Calu3 (cell line): ENCODE measurements at places on chromosomes 7 and 10.

DNA sequence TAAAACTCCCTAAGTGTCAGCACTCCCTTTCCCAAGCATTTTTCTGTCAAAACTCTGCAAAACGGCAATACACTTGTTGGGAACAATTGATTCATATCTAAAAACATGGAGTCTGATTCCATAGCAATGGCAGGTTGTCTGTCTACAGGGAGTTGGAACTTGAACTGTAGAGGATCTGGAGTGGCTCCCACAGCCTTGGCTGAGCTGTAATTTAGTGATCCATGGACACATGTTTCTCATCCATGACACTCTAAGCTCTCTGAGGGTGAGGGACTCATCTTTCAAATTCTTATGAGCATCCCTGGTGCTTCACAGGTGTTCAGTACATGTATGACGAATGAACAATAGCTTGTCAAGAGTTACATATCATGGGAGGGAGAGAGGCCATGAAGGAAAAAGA lies 466.1 kb downstream of the GRID1 start:
- no peak for DNase-seq
- no peak overlapping the region for H3K27ac ChIP-seq
- no peaks in the 10 kb centered on the region for H3K36me3 ChIP-seq
- H3K27me3 ChIP-seq: no peaks in the 10 kb centered on the region

- H3K4me1 ChIP-seq: peaks cover 42% of the 10 kb centered on the region
- no peak overlapping the region for H3K27ac ChIP-seq
- H3K27me3 ChIP-seq: no peaks in the 10 kb centered on the region
- no peaks in the 10 kb centered on the region for H3K36me3 ChIP-seq
Observed at GRCh38 chr7:129646369-129647021, 35.0 kb downstream of the NRF1 start.

- no peaks in the 10 kb centered on the region for H3K27me3 ChIP-seq
- H3K27ac ChIP-seq: peak overlapping the region; percentile 7
- H3K4me1 ChIP-seq: peaks cover 55% of the 10 kb centered on the region
- DNase-seq: peak; percentile 27
- peaks cover 73% of the 10 kb centered on the region for H3K36me3 ChIP-seq
- H3K4me3 ChIP-seq: peak overlapping the region; percentile 83
Observed at GRCh38 chr7:1459920-1460820, 900 bp upstream of the MICALL2 start.

DNA sequence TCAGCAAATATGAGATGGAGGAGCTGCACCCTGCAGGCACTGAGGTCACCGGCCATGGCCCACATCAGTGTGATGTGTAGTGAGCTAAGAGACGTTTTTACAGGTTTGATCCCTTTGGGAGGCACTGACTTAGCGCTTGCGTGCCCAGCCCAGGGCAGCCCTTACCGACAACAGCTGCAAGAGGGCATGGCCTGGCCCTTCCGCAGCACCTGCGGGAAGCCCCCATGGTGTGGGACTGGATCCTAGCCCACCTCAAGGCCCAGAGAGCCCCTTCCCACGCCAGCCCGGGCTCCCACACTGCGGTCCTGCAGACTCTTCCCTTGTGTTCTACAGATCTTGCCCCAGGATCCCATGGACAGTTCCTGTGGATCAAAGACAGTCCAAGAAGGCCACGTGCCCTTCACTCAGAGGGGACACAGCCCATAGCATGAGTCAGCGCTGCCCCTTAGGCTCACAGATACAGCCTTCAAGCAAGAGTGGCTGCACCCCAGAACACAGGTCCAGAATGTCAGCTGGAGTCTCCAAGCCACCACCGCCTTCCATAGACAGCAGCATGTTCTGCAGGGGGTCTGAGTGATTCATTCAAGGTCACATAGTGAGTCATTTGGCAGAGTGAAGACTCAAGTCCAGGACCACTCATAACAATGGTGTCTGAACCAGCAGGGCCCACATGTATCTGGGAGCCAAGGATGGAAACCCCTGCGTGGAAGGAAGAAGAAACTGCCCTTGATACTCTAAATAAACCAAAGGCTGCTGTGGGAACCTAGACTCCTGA lies 25.4 kb downstream of the TLL2 start:
- H3K4me3 ChIP-seq: no peak overlapping the region
- peaks cover 61% of the 10 kb centered on the region for H3K27me3 ChIP-seq
- peaks cover 5% of the 10 kb centered on the region for H3K36me3 ChIP-seq
- H3K27ac ChIP-seq: no peak overlapping the region

DNA sequence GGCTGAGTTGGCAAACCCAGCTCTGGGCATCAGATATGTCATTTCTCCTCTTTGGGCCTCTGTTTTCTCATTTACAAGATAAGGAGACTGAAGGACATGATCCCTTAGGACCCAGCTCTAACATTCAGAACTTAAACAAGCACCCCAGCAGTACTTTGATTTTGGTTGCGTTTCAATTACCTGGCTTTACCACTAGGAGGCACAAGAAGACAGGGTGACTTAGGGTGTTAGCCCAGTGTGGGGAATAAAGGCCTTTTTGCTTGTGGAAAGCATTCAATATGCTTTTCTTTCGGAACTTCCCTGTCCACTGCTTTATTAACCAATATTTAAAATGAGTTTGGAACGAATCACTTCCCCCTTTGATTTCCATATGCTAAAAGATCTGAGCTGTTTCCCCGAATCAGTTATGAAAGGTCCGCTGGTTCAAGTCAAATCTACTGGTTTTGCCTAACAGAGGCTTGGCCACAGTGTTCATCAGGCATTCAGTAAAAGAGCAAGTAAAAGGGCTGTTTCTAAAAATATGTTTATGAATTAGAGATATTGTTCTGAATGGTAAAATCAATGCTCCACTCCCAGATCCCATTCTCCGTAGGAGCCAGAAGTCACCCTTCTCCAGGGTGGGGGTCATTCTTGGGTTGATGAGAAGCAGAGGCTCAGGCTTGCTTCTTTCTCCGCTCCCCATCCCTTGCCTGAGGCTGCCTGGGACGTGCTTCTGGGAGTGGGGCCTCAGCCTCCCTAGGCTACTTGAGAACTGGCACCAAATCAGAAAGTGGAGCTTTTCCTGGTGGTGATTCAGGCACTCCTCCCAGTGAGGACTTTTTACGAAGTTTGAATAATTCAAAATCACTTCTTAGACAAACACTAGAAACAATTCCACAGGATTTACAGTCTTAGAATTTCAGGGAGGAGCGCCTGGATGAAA lies 105.5 kb downstream of the MYOF start:
- peak overlapping the region; percentile 82 for H3K27ac ChIP-seq
- peak; percentile 54 for DNase-seq
- peaks cover 69% of the 10 kb centered on the region for H3K36me3 ChIP-seq
- peaks cover 23% of the 10 kb centered on the region for H3K4me1 ChIP-seq

- no peak overlapping the region for H3K27ac ChIP-seq
- DNase-seq: no peak
- H3K27me3 ChIP-seq: peaks cover 53% of the 10 kb centered on the region
- H3K36me3 ChIP-seq: no peaks in the 10 kb centered on the region
Observed at GRCh38 chr7:128233471-128233870, 7.6 kb upstream of the LEP start.

DNA sequence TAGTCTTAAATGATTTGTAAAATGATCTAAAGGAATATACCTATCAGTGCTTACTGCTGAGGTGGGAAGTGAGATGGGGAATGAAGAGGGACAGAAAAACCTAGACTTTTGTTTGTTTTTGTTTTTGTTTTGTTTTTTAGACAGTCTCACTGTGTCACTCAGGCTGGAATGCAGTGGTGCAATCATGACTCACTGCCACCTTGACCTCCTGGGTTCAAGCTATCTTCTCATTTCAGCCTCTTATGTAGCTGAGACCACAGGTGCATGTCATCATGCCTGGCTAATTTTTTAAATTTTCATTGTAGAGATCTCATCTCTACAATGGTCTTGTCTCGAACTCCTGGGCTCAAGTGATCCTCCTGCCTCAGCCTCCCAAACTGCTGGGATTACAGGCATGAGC lies 116.4 kb upstream of the SEM1 start:
- H3K4me1 ChIP-seq: peaks cover 7% of the 10 kb centered on the region
- H3K36me3 ChIP-seq: no peaks in the 10 kb centered on the region
- DNase-seq: peak; percentile 4
- H3K4me3 ChIP-seq: no peak overlapping the region
- H3K27me3 ChIP-seq: no peaks in the 10 kb centered on the region

DNA sequence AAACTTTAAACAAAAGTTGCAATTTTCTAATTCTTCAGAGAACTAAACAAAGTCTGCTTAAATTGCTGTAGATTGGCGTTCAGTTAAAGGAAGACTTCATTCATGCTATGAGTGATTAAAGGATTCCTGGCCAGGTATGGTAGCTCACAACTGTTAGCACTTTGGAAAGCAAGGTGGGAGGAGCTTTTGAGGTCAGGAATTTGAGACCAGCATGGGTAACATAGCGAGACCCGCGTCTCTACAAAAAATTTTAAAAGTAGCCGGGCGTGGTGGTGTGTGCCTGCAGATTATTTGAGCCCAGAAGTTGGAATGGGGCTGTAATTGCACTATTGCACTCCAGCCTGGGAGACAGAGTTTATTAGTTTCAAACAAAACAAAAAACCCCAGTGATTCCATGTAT lies 13.5 kb upstream of the SCRN1 start:
- DNase-seq: no peak
- no peaks in the 10 kb centered on the region for H3K4me1 ChIP-seq
- no peak overlapping the region for H3K27ac ChIP-seq
- no peaks in the 10 kb centered on the region for H3K27me3 ChIP-seq
- H3K36me3 ChIP-seq: no peaks in the 10 kb centered on the region

DNA sequence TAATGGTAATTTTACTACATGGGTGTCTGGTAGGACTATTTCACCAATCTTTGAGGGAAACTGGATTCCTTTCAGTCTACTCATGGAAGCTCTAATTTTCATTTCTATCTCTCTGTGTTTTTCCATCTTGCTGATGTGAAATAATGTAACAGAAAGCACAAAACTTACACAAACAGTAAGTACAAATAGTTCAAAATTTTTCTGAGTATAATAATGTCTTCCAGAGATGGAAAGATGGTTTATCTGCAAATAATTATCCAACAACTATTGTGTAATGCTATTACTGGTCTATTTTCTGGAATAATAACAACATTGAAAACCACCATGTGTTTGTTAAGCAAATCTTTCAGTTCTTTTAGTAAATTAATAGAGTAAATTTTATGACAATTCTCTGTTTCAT lies 565.8 kb upstream of the MGMT start:
- no peaks in the 10 kb centered on the region for H3K4me1 ChIP-seq
- no peak overlapping the region for H3K4me3 ChIP-seq
- no peaks in the 10 kb centered on the region for H3K27me3 ChIP-seq
- DNase-seq: no peak
- no peaks in the 10 kb centered on the region for H3K36me3 ChIP-seq

DNA sequence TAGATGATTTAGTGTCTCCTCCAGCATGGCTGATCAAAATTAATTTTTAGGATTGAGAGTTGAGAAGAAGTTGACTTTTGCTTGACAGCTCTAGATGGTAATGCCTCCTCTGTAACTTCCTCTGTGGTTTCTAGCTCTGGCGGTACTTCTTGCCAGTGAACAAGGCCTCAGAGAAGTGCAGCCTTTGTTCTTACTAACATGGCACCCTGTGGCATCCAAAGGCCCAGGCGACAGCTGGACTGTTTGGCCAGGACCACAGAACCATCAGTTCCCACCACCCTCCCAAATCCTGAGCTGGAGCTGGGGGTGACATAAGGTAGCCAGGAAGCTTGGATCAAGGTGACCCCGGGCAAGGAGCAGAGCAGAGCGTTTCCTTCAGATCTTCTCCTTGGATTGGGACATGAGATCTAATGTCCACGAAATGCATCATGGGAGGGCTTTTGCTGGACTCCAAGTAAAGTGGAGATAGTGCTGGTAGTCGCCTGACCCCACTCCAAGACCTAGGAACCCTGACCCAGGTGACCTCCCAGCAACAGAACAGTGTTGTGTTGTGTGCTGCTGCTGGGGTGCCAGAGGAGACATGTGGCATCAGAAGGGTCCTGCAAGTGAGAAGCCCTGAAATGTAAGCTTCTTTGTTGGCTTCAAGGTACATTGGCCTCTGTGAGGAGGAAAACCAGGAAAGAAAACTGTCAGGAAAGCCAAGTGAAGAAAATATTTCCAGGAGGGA lies 41.8 kb downstream of the APBB1IP start:
- no peaks in the 10 kb centered on the region for H3K27me3 ChIP-seq
- no peaks in the 10 kb centered on the region for H3K36me3 ChIP-seq
- no peak overlapping the region for H3K27ac ChIP-seq
- no peak for DNase-seq

DNA sequence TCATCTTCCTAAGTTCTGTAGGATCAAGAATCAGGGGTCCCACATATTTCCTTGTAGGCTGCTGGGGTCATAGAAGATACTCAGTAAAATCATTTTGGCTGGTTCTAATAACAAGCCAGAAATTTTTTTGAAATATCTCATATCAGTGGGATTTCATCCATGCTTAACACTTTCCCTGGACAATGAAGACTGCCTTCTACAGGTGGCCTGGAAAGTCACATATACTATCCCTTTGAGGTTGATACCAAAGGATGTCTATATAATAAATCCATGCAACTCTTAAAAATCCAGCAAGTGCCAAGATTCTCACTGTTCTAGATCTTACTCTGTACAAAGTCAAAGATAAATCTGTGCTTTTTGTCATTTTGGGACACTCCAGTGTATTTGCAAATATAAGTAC lies 225.8 kb upstream of the NEBL start:
- no peaks in the 10 kb centered on the region for H3K4me1 ChIP-seq
- no peaks in the 10 kb centered on the region for H3K36me3 ChIP-seq
- H3K27ac ChIP-seq: no peak overlapping the region
- DNase-seq: no peak

DNA sequence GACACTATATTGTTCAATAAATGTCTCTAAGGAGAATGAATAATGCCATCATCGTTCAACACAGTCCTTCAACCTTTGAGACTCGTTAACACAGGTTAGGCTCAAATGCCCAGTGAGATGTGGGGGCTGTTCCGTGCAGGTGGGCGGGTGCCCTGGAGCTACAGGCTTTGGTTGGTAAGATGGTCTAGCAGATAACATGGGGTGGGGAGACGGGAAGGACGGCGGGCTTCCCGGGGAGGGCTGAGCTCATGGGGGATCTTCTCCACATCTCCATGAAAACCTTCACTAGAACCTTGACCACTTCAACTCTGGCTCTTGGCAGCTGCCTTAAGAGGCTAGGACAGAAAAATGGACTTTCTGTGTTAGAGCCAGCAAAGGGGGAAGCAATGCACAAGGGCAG lies 134.1 kb upstream of the TCERG1L start:
- no peak overlapping the region for H3K4me3 ChIP-seq
- DNase-seq: no peak
- no peaks in the 10 kb centered on the region for H3K36me3 ChIP-seq
- H3K27me3 ChIP-seq: peaks cover 31% of the 10 kb centered on the region
- no peaks in the 10 kb centered on the region for H3K4me1 ChIP-seq
- no peak overlapping the region for H3K27ac ChIP-seq

- H3K36me3 ChIP-seq: no peaks in the 10 kb centered on the region
- H3K27ac ChIP-seq: no peak overlapping the region
- H3K27me3 ChIP-seq: no peaks in the 10 kb centered on the region
- DNase-seq: no peak
Observed at GRCh38 chr7:139909379-139910050, 80.5 kb downstream of the TBXAS1 start.

- H3K27ac ChIP-seq: no peak overlapping the region
- DNase-seq: no peak
- no peaks in the 10 kb centered on the region for H3K4me1 ChIP-seq
- no peaks in the 10 kb centered on the region for H3K27me3 ChIP-seq
Observed at GRCh38 chr10:129339841-129340240, 127.2 kb upstream of the MGMT start.
